ENCODE measurements at places on chromosomes 3 and 15.

- DNase-seq = no peak
These were observed 13.2 kb downstream of the SPSB4 start for GRCh38 chr3:141064255-141064926.

GRCh38 chr15:25435474-25436243 is 3.2 kb downstream of the UBE3A start:
- DNase-seq = no peak

- DNase-seq = no peak
These were observed 46.4 kb upstream of the MBNL1 start for GRCh38 chr3:152222327-152222726.

- no peak for DNase-seq
These were observed 77.3 kb upstream of the TSPAN3 start for GRCh38 chr15:77148191-77148590.

GRCh38 chr3:139460076-139460475 is 16.2 kb downstream of the RBP2 start:
- DNase-seq = no peak

- no peak for DNase-seq
These were observed 519.8 kb upstream of the GBE1 start for GRCh38 chr3:82281205-82281604.

- no peak for DNase-seq
These were observed 378.7 kb upstream of the TGFBR2 start for GRCh38 chr3:30227571-30228301.

DNA sequence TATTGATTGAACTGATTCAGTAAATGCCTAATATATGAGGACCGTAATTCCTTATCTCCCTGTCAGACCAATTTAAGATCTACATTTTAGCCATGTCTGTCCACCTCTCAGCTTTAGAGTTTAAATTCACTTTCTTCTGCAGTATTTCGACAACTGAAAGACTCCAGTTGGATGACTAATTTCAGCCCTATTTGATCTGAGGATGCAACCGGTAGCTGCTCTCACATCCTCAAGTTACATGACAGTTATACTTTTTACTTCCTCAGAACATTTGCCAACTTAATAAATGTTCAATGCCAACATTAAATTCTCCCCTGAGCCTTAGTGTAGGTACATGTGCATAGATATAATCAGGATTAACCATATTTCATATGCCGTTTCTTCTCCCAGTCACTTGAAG is 2.5 kb upstream of the HHLA2 start:
- DNase-seq = no peak

DNA sequence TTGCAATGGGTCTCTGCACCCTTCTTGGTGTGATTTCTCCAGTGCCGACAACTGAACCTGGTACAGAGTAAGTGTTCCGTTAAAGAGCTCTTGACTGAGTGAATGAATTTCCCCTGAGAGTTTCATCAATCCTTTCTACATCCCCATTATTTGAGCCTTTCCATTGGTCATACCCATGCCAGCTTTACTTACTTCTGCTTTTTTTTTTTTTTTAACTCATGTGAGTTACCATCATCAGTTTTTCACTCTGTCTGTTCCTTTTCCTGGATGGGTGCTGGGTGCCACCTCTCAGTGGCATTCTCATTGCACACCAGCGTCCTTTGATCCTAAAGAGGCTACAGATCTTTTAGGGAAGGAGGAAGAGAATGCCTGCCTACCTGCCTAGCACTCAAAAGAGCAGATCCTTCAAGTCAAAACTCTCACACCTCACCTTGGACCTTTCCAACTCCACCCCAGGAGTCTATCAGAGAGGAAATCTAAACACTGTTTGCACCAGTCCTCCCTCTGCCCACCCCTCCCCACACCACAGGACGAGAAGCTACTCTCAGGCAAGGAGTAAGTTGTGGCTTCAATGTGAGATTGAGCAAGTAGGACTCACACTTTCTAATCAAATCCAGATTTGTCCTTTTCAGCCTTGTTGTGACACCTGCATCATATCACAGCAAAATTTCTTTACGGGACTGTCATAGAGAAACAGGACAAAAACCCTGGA is 13.1 kb upstream of the USP3 start:
- DNase-seq = no peak

DNA sequence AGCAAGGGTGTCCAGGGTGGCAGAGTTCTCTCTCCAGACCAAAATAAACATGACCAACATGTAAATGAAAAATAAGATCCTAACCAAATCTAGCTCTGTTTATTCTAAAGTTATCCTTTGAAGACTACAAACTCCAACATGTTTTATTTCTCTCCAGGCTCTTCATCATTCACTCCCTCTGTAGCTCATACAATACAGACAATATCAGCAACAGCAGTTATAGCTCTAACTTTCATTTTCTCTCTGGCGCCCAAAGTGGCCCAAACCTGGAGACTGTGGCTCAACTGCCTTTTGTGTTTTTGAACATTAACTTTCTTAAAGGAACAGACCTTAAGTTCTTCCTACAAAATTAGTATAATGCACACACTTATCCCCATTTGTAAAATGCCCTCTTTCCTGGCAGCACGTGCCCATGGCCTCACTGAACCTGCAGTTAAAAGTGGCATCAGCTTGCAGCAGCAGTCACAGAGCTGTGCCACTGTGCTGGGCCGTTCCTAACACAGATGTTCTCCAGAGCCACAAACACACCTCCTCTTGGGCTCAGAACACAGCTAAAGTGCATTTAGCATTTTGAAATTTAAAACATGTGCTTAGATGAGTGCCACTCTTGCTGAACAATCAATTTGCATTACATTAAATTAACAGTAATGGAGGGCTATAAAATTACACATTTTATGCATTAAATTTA is 91.9 kb downstream of the RORA start:
- DNase-seq = no peak

DNA sequence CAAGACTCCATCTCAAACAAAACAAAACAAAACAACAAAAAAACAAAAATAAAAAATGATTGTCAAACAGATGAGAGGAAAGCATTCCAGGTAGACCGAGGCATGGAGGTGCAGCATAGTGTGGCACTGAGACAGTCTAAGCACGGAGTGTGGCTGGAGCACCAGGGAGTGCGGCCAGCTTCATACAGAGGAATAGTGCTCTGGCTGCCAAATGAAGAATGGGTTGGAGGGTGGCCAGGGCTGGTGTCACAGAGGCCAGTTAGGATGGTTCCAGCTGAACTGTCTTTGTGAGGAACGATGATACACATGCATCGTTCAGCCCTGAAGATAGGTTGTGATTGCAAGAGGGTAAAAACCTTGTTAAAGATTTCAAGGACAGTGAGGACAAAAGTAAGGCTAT is 28.3 kb downstream of the MITF start:
- peak; percentile 4 for DNase-seq

GRCh38 chr15:89812011-89812846 is 2.4 kb downstream of the ANPEP start:
- no peak for DNase-seq

DNA sequence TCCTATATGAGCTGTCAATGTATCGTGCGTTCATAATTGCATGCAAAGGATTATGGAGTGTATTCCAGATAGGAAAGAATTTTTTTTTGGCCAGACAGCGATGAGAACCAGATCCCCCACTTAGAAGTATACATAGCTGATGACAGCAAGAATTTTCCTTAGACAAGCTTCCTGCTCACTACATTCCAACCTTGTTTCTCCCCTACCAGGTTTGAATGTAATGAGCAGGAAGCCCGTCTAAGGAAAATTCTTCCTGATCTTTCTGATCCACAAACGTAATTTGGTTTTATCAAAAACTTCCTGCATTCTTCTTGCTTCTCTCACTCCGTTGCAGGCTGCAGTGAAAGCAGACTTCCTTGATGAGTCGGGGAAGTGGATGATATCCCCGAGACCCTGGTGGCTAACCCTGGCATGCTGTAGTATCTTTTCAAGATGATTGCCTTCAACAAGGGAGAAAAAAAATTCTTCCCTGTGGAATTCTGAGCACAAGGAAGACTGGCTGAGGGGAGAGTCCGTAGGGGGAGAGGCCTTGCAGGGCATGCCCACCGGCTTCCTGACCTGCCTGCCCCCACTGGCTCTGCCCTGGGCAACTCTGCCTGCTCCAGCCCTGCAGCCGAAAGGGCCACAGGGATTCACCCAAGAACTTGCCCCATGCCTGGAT is 243.1 kb downstream of the TLE3 start:
- no peak for DNase-seq

DNA sequence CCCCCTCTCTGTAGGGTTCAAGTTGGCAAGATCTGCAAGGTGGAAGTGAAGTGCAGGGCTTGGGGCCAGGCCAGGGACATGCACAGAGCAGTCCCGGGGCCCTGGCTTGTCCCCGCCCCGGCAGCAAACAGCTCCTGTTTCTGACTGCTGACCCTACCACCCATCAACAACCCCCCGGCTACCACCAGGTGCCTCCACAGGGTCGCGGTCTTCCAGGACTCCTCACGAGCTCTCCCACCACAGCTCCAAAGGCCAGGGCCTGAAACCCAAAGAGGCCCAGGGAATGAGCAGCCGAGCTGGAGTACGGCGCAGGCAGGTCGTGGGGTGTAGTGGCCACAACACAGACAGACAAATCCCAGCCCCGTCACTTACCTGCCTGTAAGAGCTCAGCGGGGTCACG is 121.3 kb upstream of the SMAD3 start:
- DNase-seq = no peak

- no peak for DNase-seq
These were observed 1042.3 kb downstream of the OTOL1 start for GRCh38 chr3:162538906-162539305.

DNA sequence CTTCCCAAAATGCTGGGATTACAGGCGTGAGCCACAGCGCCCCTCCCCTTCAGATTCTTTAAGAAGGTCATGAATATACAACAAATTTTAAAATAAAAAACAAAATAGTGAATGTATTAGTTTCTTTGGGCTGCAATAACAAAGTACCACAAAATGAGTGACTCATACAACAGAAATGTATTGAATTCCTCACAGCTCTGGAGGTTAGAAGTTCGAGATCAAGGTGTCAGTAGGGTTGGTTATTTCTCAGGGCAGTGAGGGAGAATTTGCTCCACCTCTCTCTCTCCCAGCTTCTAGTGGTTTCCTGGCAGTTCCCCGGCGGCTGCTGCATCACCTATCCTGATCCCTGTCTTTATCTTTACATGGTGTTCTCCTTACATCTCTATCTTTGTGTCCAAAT is 804.0 kb downstream of the ROBO1 start:
- no peak for DNase-seq

- no peak for DNase-seq
These were observed 148.0 kb downstream of the POLR2M start for GRCh38 chr15:57854531-57854930.
